Activated CD4-positive, alpha-beta T cell treated with anti-CD3 and anti-CD28 coated beads for 48 hours (primary cell): ENCODE measurements at places on chromosomes 6 and 20.

GRCh38 chr6:140478631-140479030 is 1104.2 kb upstream of the CITED2 start:
- no peak for DNase-seq

DNA sequence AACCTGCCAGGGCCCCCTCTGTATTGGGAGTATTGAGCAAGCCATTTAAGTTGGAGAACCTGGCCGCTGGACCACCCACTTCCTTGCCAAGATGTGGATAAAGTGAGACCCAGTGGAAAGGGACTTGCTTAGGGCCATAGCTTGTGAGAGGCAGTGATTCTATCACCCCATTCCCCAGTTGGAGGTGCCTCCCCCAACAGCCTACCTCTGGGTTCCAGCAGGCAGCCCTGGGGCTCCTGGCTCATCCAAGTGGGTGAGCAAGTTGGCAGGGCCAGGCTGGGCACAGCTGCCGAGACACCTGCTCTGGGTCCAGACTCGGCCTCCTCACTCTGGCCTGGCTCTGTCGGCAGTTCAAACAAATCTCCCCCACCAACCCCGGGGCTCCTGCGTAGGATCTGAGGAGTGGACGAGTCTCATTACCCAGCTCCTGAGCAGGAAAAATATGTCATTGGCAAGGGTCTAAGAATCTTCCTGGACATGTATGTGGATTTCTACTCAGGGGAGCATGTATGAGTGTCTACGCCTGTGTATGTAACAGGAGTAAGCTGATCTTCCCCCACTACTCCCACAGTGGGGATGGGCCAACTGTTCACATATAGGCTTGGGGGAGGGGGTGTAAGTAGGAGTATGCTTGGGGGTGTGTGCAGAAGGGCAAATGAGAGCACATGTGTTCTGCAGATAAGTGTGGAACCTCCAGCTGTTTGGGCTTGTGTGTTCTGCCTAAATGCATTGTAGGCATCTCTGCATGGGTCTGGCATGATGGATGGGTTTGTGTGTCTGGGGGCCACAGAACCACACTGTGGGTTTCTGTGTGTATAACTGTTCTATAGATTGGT is 1.9 kb downstream of the ID1 start:
- no peak for DNase-seq

DNA sequence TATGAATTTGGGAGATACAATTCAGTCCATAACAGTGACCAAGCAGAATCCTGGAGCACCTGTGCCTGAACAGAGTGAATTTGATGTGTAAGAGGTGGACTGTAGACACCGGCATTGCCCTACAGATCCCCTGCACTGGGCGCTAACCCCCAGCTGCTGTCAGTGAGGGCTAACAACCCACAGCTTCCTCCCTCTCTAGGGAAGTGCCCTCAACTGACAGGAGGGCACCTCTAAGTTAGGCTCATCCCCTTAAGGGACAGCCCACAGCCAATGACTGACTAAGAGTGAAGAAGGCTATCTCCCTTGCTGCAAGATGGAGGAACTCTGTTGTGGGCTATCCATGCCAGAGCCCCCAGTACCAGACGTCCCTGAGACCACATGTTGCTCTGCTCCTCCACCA is 15.3 kb upstream of the BPIFB1 start:
- no peak for DNase-seq

- no peak for DNase-seq
These were observed 939.1 kb downstream of the KIF16B start for GRCh38 chr20:15634102-15634501.

DNA sequence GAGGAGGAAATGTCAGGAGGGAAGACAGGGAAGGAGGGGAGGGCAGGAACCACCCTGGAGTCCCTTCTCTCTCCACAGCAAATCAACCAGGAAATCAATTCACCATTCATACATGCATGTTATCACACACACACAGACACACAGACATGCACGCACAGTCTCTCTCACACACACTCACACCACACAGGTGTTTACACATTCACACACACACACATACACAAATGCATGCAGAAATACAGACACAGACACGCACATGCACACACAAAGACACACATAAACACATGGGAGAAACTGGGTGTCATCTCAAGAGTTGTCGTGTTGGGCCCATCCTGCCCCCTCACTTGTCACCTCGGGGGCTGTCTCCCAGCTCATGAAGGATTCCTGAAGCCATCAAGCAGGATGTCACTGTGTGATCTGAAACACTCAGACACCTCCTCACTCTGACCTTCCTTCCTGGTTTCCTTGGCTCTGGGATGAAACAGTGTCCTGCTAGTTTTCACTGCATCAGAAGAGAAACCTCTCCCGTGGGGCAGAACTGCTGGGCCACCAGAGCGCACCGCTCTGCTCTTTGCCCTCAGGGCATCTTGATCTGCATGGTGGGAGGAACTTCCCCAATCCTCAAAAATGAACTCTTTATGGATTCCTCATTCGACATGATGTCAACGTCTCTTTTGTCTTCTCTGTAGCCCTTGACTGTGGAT is 9.2 kb downstream of the RAET1G start:
- DNase-seq = no peak

DNA sequence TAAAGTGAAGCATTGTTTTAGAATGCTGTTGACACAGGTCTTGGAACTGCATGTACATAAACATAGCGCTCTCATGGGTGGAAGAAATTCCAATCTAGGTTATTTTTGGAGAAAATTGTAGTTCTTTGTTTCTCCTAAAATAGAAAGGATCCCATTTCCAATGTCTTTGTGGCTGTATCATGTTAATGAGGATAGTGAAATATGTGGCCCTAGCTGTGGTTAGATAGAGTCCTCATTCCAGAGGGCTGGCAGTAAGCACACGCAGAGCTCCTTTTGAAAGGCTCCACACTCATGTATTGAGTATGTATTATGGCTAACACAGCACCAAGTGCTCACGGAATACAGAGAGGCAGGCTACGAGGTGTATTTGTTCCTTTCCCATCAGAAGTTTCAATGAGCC is 60.9 kb downstream of the SNRNP48 start:
- DNase-seq = no peak

GRCh38 chr6:98583506-98583905 is 250.9 kb upstream of the POU3F2 start:
- no peak for DNase-seq

DNA sequence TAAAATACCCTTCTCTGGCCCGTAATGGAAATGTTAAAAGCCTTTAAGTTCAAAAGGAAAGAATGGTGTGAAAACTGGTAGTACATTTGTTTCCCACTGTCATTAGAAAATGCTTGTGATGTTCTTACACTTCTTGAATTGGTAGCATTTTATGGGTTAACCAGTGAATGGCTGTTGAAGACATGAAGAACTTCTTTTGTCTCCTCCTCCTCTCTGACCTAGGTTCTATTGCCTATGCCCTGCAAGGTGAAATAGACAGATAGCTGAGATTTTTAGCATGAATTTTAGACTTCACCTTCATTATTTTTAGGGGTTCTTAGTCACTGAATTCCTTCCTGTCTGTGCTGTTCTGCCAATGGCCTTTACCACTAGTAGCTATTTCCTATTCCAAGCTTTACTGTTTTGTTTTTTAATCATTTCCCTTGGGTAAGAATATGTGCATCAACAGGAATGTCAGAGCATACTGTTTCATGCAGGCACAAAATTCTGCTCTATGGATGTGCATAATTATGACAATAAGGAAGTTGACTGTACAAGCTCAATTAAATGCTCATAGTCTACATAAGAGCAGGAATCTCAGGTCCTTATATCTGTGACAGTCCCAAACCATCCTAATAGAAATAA is 4.9 kb downstream of the TNFAIP3 start:
- no peak for DNase-seq

DNA sequence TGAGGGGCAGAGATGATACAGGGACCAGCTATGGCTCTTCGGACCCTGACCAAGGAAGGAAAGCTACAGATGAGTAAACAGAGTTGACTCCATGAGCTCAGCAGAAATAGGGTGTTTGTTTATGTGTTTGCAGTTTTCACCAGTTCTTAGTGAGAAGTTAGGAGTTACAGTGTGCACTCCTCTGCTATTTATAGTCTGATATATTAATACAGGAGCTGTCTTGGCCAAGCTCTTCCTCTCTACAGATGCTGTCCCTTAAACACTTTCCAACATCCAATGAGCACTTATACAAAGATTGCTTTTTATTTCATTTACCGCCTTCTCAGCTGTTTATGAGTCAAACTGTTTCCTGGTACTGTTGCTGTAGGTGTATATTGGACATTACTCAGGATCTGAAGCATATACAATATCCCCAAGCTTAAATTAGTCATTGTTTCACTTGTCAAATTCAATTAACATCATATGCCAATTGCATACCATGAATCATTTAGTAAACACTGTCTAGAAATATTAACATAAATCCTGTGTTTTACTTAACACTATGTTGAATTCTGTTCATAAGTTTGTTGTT is 618.0 kb downstream of the PRKN start:
- no peak for DNase-seq

DNA sequence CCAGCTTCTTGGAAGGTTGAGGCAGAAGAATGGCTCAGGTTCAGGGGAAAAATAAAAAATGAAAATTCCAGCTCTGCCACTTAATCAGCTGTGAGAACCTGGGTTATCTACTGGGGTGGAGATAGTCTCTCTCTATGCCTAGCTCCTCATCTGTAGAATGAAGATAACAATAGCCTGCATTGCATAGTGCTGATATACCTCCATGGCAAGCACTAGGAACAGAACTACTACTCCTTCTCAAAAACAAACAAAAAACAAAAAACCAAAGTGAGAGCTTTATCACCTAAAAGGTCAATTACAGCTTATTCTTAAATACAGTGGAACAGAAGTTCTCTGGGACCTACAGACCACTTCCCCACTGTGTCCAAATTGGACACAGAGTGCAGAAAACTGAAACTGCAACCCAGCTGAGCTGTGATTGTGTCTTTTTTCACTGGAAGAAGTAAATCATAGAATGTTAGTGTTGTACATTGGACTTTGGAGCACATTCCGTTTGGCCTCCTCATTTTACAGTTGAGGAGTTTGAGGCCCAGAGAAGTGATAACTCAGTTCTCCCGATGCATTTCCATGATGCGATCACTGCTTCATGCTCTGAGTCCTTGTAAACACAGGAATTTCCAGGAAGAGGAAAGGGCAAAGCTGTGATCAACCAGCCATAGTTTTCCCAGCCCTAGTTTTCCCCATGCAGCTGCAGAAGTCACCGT is 23.3 kb downstream of the MTFR2 start:
- DNase-seq = no peak

- no peak for DNase-seq
These were observed 23.4 kb upstream of the RNF144B start for GRCh38 chr6:18363746-18364145.

DNA sequence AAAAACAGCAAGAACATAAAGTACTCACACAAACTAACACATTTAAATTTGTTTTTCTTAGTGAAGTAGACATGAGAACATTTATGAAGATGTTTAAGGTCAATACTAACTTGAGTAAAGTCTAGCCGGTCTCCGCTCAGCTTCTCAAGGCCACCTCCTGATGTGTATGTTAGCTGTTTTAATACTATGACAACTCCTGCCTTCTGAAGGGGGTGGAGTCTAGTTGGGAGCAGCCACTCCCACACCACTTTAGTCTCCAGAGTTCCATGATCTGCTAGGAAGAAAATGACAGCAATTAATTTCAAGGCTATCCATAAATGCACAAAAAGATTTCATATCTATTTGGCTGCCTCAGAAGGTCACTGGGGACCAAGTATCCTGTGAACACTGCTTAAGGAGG is at the start of gene GSTA3:
GSTA3 (minus strand) TSS at position 168 of the 400 bp plus-strand sequence. CDS start 3,864 bp downstream, outside the sequence.
- no peak for DNase-seq

DNA sequence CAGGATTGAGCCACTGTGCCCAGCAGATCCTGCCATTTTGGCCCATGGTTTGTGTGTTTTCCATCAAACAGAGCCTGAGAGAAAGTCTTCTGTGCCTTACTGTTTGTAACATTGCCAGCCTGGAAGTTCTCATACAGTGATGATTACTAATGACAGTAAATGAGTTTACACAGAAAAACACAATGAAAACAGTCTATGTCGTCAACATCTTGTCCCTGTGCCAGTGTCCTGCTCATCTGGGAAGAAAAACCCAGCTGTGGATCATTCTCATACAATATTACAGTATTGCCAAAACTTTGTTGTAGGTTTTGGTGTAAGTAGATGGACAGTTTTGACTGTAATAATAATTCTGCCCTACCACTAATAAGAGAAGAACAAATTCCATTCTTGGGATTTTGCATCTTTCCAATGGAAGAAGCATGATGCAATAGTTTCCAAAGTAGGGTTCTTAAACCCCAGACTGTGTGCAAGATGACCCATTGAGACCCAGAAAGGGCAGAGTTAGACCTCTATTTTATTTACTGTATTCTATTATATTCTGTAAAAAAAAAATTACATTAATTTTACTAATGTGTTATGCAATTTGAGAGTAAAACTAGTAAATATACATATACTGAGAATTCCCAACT is 135.0 kb upstream of the JARID2 start:
- no peak for DNase-seq

DNA sequence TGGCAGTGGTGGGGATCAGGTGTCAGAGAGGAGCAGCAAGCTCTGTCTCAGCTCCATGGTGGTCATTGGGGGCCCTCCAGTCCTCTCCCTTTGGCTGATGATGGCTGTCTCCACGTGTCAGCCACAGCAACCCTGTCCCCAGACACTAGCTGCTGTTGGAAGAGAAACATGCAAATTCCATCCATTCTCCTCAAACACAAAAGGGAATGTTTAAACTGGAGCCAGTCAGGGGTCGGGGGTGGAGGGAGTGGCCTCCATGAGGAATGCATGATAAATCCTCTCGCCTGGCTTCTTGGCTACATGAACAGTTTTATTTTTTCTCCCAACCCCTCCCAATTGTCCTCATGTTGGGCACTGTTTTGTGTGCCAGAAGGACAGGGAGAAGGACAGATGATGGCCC is 86.4 kb downstream of the EDN3 start:
- no peak for DNase-seq

GRCh38 chr6:96724641-96725040 is 112.6 kb downstream of the GPR63 start:
- DNase-seq = no peak

- no peak for DNase-seq
These were observed 29.8 kb downstream of the APCDD1L start for GRCh38 chr20:58485393-58485792.
